ENCODE measurements at places on chromosomes 6 and 20. TPM values are rescaled to one million over a fixed set of nuclear protein-coding genes. Genes with fewer than 3 reads are reported as not detected.

The MRAP2 gene
- total RNA-seq = 0.50 TPM

The RFX6 gene
- not detected for total RNA-seq

The MAK gene
- total RNA-seq = not detected

The RSPO3 gene
- 2.3 TPM for total RNA-seq
